ENCODE measurements at places on chromosomes 16 and 17.

DNA sequence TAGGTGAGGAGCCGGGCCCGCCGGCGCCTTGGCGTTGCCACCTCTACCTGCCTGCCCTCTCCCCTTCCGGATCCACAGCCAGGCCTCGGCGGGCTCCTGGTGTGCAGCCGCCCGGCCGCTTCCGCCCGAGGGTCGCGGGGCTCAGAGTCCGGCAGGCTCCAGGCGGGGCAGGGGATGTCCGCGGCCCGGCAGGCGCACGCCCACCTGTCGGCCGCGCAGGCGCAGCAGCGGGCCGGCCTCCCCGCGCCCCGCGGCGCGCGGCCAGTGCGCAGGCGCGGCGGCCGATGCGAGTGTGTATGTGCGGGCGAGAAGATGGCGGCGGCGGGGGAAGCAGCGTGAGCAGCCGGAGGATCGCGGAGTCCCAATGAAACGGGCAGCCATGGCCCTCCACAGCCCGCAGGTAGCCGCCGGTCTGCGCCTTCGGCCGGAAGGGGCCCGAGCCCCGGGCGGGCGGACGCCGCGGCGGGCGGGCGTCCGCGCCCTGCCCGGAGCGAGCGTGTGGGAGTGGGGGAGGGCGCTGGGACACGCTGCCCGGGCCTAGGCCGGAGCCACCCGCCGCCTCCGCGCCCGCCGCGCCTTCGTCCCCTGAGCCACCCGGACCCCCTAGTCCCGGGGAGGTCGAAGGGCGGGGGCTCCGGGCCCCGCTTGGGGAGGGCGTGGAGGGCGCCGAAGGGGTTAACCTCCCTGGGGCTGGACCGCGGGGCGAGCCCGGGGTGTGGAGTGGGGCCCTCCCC, at the start of gene USP10:
USP10 (plus strand) TSS at position 289 of the 734 bp plus-strand sequence; CDS start at position 380, 91 bp downstream.
- DNase-seq: peak; percentile 77

- DNase-seq: no peak
Observed at GRCh38 chr16:64648282-64648681, 473.6 kb downstream of the CDH11 start.

DNA sequence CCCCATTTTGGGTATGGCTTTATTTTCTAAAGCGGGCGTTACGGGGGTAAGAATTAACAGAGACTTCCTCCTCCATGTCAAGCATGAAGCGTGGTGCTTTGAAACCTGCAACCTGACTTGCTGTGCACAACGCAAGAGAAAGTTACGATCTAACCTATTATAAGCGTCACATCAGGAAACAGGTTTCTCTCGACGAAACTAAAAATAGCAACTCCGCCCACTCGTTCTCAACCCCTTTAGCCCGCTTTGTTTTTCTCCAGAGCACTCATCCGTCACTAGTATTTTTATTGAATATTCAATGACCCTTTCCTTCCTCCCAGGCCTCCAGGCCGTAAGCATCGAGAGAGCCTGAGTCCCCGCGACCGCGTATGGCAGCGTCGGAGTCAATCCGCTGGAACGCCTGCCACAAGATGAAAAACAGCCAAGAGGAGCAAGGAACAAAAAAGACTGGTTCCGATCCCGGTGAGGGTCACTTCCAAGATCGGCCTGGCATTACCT, 555 bp downstream of the NUP88 start:
- peak; percentile 31 for DNase-seq

DNA sequence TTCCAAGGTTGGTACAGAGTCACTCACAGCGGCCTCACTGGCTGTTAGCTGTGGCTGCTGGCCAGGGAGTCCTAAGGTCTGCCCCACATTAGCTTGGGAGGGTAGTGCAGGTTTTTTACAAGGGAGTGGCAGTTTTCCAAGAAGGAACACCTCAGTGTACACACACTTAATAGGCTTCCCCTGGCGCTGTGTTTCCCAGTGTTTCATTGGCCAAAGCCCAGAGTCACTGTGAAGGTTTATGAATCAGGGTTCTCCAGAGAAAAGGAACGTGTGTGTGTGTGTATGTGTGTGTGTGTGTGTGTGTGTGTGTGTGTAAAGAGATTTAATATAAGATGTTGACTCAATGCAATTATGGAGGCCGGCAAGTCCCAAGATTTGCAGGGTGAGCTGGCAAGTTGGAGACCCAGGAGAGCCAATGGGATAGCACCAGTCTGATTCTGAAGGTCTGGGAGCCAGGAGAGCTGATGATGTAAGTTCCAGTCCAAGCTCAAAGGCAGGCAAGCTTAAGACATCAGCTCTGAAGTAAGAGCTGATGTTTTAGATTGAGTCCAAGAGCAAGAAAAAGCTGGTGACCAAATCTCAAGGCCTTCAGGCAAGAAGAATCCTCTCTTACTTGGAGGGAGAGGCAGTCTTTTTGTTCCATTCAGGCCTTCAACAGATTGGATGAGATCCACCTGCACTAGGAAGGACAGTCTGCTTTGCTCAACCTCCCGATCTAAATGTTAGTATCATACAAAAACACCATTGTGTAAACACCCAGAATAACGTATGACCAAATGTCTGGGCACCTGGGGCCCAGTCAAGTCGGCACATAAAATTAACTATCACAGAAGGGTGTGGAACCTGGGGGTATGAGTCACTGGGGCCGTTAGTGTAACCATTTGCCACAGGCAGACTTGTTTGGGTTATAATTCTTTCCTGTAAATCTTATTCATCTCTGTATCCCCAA, 206.8 kb downstream of the PRKCA start:
- DNase-seq: no peak

DNA sequence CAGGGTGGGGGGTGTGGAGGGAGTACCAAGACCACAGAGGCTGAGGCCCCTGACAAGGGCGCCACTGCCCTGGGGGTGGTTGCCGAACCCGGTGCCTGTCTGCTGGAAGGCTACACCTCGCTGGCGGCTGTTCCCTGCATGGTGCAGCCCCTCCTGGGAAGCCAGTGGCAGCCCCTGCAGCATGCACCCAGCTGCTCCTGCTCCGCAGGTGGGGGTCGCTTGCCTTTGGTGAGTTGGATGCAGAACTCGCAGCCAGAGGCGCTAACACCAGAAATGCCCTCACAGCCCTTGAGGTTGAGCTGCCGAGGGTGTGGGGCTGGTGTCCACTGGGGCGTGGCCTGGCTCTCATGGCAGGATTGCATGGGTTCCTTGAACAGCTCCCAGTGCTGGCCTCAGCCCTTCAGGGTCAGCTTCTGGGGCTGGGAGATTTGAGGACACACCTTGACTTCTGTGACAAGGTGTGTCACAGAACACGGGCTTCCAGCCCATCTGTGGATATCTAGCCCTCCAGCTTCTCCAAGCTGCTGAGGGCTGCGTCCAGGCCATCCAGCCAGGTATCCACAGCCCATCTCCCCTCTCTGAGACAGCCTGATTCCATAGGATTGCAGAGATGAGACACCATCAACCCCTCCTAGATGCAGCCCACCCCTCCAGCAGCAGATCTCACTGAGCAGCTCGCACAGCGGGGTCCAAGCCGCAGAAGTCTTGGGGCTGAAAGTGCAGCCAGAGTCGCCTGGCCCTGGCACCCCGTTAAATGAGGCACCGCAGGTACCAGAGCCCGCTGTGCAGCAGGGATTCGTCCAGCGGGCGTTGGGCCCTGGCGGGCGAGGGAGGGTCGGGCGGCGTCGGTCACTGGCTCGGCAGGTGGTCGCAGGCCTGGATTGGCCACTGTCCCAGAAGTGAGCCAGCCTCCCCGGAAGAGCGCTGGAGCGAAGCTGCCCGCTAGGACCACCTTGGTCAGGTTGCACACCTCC, 586.3 kb downstream of the KCNJ18 start:
- DNase-seq: no peak

- no peak for DNase-seq
Observed at GRCh38 chr16:19472482-19472881, 49.4 kb downstream of the GDE1 start.

- DNase-seq: no peak
Observed at GRCh38 chr17:1298606-1299005, 19.1 kb downstream of the TRARG1 start.

DNA sequence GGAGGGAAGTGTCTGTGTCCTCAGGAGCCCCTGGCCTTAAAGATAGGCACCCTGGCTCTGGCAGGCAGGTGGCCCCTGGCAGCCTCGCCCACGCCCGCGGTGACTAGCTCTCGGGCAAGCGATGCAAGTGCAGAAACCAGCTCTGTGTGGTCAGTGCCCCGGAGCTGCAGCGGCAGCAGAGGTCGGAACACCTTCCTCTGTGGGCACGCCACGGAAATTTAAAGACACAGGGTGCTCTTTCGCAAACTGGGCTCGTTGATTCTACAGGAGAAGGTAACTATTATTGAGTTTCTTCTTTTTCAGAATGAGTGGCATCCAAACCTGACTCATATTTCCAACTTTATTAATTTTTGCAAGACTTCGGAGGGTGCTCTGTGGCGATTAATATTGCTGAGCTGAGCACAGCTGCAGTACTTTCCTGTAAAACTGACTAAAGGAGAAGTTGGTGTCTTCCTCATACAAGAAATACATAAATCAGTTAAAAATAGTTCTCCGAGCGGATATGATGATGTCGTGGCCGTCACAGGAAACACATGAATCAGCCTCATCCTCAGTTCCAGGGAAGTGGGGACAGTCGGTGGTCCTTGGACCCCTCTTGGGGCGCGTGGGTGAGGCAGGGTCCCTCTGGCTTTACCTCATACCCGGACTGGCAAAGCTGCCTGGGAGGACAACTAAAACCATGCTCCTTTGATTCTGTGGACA, 120.2 kb downstream of the METRNL start:
- DNase-seq: peak; percentile 17

- no peak for DNase-seq
Observed at GRCh38 chr17:59436900-59437299, 105.4 kb downstream of the YPEL2 start.

- DNase-seq: no peak
Observed at GRCh38 chr17:19002805-19003542, 1.6 kb downstream of the FAM83G start.

- no peak for DNase-seq
Observed at GRCh38 chr17:1264196-1264595, 6.0 kb upstream of the BHLHA9 start.

- DNase-seq: no peak
Observed at GRCh38 chr17:79840269-79840988, 1.2 kb upstream of the CBX4 start.

DNA sequence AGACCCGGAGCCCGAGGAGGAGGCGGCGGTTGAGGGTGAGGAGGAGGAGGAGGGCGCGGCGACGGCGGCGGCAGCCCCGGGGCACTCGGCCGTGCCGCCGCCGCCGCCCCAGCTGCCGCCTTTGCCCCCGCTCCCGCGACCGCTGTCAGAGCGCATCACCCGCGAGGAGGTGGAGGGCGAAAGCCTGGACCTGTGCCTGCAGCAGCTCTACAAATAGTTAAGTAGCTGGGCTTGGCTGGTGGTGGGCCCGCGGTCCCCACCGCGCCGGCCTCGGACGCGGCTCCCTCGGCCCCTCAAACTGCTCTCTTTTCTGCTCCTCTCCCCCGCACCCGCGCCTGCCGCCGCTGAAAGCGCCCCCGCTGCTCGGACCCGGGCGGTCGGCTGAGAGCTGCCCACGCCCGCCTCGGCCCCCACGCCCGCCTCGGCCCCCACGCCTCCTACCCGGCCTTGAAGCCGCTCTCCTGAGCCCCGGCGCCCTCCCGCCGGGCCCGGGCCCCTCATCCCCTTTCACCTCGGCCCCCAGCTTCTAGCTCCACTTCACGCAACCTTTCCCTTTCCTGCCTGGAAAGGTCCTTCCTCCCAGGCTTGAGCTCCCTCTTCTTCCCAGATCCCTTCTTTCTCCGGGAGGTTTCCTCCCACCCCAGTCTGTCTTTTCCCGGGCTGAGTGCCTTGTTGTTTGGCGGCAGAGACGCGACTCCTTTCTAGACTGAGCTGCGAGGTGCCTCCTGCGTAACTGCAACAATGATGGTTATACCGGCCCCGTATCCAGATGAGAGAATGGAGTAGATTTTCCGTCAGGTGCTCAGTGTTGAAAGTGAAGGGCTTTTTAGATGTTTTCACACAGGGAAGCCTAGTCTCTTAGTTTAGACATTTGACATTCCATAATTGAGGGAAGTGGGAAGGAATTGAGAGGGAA, 850 bp downstream of the PPM1E start:
- no peak for DNase-seq

- no peak for DNase-seq
Observed at GRCh38 chr16:81514041-81514559, 69.5 kb downstream of the CMIP start.

- DNase-seq: no peak
Observed at GRCh38 chr17:28577466-28577824, 750 bp upstream of the ALDOC start.

Measured in activated CD4-positive, CD25-positive, alpha-beta regulatory T cell (primary cell).